HS-5 (cell line): ENCODE measurements at places on chromosomes 4 and X.

DNA sequence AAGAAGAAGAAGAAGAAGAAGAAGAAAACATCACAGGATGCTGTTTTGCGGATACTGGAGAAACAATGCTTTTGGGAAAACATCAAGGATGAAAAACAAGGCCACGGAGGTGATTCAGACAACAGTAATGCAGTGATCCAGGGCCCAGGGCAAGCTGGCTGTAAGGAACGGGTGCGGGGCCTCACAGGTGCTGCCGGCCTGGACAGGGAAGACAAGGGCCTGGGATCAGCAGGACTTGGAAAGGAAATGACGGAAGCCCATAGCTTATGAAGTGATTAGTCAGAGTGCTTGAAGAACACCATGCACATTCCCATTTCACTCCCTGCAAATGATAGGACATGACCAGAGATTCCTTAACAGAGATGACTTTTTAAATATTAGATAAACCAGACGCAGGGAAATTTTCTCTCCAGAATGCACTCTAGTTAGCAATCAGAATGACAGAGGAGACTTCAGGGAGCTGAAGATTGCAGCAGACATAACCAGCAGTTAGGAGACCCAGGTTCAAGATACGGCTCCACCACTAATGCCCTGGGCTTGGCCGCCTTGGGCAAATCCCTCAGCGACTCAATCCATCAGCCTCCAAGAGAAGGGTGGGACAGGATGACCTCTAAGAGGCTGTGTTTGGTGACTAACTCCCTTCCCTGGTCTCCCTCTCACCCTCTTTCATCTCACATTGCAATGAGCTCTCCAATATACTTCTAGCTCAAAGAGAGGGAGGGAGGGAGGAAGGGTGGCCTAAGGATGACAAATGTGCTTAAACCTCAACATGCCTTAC, 54.1 kb downstream of the APBB2 start:
- peak; percentile 81 for DNase-seq

- no peak for DNase-seq
Observed at GRCh38 chr4:98963538-98964433, 31.7 kb upstream of the METAP1 start.

DNA sequence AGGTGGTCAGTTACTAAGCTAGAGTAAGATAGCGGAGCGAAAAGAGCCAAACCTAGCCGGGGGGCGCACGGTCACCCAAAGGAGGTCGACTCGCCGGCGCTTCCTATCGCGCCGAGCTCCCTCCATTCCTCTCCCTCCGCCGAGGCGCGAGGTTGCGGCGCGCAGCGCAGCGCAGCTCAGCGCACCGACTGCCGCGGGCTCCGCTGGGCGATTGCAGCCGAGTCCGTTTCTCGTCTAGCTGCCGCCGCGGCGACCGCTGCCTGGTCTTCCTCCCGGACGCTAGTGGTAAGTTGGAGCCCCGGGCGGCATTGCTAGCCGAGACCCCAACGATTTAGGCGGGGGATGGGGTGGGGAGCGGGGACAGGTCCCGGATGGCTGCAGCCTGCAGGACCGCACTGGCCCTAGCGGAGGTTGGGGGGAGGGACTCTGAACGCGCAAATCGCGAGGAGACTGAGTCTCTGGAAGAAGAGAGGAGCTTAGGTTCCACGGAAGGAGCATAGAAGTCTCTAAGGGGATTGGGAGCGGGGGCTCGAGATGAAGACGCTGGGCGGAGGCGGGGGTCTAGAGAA, 573 bp downstream of the HTR2C start:
- no peak for DNase-seq

- no peak for DNase-seq
Observed at GRCh38 chr4:73224886-73225285, 33.7 kb downstream of the ANKRD17 start.

DNA sequence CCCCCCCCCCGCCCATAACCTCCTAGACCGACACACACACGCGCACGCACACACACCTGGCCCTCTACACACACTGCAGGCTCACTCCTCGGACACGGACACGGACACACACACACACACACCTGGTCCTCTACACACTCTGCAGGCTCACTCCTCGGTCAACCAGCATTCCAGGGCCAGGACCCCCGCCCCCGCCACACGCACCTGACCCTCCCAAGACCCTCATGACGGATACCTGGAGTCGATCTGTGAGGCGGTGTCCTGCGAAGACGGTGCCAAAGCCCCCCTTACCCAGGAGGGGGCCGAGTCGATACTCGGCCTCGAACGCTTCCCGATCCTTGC, 552 bp downstream of the PIM2 start:
- no peak for DNase-seq

DNA sequence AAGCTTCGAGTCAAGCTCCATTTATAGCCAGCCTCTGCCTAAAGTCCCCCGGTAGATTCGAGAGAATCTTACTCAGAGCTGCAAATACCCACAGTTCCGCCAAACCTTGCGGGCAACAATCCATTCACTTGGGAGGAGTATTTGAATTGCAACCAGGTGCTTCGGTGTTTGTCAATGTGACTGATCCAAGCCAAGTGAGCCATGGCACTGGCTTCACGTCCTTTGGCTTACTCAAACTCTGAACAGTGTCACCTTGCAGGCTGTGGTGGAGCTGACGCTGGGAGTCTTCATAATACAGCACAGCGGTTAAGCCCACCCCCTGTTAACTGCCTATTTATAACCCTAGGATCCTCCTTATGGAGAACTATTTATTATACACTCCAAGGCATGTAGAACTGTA, 11.2 kb downstream of the CD40LG start:
- DNase-seq: no peak

- no peak for DNase-seq
Observed at GRCh38 chr4:42566835-42567234, 90.1 kb downstream of the ATP8A1 start.

- DNase-seq: no peak
Observed at GRCh38 chr4:155609455-155610059, 57.1 kb upstream of the GUCY1A1 start.

- no peak for DNase-seq
Observed at GRCh38 chr4:93828332-93828994, at the start of gene ATOH1. TSS of gene ATOH1 (plus strand) at chr4:93828753. CDS start at chr4:93828927, 174 bp downstream.

GRCh38 chr4:141142423-141142822, 9.2 kb upstream of the RNF150 start:
- no peak for DNase-seq

DNA sequence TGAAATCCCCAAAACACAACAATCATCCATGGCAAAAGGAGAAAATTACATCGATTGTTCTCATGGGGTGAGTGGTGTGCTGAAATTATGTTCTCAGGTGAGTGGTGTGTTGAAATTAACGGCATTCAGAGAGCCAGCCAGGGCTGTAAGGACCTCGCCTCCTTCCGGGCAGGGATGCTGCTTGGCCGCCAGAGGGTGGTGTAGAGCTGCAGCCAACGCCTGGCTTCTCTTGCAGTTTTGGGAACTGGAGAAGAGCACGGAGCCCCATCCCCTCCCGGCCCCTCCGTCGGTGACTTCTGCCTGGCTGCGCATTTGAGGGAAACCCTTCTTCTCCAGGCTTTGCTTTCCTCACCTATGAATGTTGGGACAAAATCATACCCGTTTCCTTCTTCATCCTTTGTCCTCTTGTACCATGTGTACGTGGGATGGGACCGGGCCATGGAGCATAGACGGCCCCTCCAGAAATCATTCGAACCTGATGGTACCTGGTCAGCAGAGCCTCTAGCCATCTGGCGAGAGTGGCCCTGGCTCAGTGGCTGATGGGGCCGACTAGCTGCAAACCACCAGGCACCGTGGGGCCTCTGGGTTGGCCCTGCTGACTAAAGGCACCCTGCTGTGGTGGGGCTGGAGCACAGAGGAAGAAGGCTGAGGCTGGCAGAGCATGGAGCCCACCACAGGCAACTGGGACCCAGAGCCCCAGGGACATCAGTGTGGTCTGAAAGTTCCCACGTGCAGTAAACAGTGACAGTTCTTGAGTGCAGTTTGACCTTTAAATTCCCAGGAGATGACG, 28.4 kb downstream of the TRMT44 start:
- DNase-seq: peak; percentile 13

GRCh38 chrX:46957297-46957696, 45.1 kb downstream of the JADE3 start:
- DNase-seq: no peak
